GM06990 (cell line): ENCODE measurements at places on chromosomes 2 and 18.

DNA sequence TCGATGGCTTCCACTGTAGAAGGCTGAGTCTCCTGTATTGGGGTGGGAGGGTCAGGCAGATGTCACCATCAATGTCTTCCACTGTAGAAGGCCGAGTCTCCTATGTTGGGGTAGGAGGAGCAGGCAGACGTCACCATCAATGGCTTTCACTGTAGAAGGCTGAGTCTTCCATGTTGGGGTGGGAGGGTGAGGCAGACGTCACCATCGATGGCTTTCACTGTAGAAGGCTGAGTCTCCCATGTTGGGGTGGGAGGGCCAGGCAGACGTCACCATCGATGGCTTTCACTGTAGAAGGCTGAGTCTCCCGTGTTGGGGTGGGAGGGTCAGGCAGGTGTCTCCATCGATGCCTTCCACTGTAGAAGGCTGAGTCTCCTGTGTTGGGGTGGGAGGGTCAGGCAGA, 117.5 kb upstream of the TPO start:
- DNase-seq = no peak

DNA sequence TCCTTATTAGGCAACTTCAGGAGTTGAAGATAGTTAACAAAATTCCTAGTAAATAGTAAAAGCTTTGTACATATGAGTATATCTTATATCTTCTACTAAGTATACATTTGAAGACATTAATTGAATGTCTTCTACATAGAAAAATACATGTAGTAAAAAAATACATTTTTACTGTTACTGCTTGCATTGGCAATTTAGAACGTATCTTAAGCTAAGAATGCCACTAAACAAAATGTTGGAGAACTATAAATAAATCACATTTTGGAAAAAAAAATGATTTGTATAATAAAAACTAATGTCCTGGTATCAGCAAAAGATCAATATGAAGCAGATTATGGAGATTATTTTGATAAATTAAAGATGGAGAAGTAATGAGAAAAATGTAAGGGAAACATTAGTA, 434.2 kb upstream of the SLC8A1 start:
- no peak for DNase-seq

GRCh38 chr18:77948567-77948966, 698.9 kb downstream of the GALR1 start:
- DNase-seq = no peak

GRCh38 chr2:116809109-116809508, 1005.4 kb upstream of the DDX18 start:
- DNase-seq = no peak

GRCh38 chr2:36379710-36380448, 24.3 kb downstream of the CRIM1 start:
- DNase-seq = no peak

- no peak for DNase-seq
These were observed 4.2 kb downstream of the PLEKHA3 start for GRCh38 chr2:178484245-178485041.

DNA sequence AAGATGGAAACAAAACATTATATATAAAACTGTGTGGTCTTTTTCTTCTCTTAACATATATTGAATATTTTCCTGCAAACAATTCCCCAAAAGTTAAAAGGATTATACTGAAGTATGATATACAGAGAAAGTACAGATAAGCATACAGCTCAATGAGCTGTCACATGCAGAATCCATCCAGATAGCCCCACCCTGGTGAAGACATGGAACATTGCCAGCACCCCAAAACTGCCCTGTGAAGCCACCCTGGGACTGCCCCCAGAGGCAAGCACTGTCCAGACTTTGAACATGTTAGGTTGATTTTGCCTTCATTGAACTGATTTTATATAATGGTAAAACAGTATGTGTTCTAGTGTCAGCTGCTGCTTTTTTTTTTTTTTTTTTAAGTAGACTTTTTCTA, 112.3 kb upstream of the IL1R2 start:
- no peak for DNase-seq

DNA sequence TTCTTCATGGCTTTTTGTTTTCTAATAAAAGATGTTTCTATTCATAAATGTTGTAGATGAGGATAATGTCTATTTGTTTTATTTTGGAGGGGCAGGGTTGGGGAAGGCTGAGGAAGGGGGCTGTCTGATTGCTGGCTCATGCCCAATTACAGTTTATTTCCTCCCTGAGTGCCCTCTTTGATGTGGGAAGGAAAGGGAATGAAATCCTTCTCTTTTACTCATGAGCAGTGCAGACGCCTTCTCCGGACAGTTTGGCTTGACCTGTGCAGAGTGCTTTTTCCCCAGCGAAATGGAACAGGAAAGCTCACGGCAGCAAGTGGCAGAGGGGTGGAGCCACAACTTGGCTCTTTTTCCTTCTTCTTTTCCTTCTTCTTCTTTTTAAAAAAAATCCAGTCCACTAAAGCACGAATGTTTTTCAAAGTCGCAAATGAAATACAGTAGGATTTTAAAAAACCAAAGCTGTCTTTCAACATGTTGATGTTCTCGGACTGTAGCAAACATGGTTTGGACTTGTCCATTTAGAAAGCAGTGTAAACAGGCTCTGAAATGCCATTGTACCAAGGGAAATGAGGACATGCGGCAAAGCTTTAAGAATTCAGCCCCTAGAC, 34.5 kb downstream of the RAB31 start:
- no peak for DNase-seq

DNA sequence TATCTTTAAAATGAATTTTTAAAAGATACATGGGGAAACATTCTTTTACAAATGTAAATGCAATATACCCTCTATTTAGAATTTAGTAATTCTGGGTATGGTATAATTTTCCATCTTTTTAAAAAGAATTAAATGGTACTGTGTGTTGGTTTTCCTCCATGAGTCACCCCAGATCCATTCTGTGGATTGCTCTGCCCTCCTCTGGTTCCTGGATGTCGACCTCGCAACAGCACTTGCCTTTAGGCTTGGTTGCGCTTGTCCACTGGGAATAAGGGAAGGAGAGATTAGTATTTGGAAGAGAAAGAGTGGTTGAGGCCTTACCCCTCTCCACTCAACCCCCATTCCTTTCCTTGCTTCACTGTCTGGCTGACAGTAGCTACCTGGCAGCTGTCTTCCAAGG, 90.4 kb downstream of the FTCDNL1 start:
- DNase-seq = no peak

DNA sequence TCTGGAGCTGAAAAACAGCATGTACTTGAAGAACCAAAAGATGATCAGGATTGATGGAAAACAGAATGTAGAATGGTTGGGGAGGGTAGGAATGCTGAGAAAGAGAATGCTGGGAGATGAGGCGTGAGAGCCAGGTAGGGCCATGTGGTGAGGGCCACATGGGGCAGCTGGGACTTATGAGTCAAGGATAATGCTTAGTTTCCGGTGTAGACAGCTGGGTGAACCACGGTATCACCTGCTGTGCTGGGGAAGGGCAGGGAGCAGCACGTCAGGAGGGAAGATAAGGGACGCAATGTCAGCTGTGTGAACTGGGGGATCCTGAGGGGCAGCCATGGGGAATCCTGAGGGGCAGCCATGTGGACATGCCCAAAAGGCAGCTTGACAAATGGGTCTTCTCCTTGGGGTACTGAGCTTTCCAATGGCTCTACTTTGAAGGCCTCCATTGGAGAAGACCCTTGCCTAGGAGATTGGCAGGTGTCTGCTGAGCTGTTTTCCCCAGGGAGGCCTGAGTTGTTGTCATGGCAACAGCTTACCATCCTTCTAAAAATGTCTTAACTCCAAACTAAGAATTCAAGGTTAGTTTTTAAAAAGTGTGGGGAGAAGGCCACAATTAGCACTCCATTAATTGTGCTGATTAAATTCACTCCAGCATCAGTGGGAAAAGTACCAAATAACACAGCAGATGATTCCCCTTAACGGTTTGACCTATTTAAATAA, 51.1 kb downstream of the MTHFD2 start:
- no peak for DNase-seq

- no peak for DNase-seq
These were observed 78.8 kb upstream of the FAM136A start for GRCh38 chr2:70380621-70381020.

GRCh38 chr2:46669996-46670793, 190.8 kb downstream of the TMEM247 start:
- DNase-seq = no peak

DNA sequence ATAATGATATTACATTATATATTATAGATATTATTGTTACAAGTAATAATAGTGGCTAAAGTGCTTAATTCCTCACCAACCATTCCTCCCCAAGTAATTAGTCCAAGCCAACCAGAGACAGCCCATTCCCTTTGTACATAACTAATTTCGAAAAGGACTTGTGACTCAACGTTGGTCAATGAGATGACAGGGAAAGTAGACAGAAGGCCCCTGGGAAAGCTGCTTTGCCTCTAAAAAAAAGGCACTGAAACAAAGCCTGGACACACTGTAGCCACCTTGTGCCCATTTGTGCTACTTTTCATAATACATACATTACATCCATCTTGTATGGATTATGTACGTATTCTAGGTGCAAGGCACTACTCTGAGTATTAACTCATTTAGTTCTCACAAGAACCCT, 28.8 kb downstream of the COLEC12 start:
- DNase-seq = no peak

DNA sequence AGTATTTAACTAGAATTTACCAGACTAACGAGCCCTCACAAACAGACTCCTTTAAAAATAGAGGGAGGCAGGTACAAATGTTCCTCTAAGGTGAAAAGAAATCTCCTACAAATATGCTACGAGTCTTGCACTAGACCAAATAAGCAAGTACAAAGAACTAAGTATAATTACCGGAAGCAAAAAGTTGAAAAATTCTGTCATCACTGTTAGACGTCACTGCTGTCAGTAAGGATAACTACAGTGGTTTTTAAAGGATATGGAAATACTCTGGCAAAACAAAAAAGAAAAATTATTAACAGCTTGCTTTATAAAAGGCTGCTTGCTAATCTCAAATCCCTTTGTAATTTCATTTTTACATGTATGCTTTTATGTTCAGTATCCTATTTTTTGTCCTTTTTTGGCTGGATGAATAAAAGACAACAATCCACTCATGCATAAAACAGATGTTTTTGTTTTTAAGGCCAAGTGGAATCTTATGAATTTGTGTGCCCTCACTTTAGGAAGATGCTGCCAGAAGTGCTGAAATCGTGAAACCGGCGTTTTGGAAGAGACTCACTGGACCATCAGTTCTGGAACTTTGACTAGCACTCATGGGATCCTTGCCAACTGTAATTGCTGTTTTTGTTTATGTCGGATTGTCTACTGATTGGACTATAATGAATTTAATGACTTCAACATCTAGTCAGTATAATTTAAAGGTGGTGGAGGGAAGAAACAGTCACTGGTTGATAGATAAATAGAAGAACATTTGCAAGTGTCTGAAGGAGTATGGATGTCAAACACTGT, 6.7 kb downstream of the ZNF521 start:
- no peak for DNase-seq

GRCh38 chr2:174753038-174753633, 11.1 kb downstream of the CHRNA1 start:
- DNase-seq = peak; percentile 53
